ENCODE measurements at places on chromosomes 6 and 20.

DNA sequence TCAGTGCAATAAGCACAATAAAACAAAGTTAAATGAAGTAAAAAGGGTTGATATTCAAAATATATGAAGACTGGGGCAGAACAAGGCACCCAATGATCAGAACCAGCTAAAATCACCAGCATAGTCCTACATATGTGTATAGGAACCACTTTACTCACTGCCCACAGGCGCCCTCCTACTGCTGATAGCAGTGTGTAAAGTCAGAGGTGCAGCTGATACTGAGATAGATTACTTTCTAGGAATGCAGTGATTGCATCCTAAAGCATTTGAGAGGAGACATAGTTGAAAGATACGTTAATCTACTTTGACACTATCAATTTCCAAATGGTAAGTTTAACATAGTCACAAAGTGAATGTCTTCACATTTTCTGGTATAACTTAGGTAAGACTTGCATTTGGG lies 161.1 kb upstream of the MCHR2 start:
- DNase-seq = no peak

DNA sequence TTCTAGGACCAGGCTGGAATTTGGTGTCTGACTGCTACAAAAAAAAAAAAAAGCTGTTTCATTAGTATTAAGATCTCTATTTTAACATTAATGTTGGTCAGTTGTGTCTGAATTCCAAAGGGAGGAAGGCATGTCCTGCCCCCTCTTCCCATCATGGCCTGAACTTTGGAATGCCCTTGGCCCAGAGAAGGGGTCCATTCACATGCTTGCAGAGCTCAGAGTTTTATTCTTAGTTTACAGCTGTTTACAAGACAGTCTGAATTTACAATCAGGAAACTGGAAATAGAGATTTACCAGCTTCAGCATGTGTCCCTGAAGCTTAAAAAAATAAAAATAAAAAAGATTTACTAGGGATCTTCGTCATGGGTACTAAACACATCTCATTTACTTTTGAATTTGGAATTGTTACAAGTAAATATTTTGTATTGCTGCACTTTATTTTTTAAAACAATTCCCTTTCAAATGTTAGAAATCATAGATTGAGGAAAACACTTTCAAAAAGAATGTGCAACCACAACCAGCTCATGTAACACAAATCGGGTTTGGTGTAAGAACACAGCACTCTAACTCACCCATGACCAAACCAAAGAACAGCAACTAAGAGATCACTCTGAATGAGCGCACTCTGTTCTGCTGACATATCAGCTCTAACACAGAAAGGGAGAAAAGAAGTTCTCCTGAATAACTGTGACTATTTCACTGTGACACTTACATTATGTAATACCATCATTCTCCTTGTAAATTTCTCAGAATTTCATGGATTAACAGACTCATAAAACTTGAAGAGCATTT lies 6.6 kb upstream of the SERPINB6 start:
- no peak for DNase-seq

DNA sequence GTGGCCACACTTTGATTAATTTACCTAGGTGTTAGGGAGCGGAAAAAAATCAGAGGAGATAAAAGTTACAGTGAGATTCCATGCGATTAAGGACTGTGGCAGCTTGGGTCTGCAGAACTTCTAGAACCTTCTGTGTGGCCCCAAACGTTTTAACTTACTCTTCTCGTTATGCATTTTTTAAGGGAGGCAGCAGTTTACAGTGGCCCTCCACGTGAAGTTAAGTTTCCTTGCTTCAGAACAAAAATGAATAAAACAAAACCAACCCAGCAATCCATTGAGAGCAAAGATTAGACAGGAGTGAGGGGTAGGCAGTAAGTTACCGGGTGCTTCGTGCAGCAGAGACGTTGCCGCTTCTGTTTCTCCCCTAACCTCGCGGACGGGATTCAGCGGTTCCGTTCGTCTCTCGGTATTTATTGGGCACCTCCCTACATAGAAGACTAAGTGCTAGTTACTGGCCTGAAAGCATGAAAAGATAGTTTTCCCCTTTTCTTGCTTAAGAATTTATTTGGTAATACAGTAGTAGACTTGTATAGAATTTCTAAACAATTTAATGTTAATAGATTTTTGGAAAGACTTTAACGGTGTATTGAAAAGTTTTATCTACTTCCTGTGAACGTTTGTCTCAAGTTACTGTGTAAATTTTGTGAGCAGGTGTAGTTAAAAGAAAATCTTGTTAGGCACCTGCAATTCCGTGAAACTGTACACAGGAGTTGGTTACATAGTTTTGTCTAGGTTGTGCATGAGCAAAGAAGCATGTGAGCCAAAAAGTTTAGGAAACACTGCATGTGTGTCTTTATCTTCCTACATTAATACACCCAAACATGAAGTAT lies 1.1 kb downstream of the BAG2 start:
- no peak for DNase-seq

- DNase-seq = no peak
Observed at GRCh38 chr6:72712910-72713309, 91.0 kb downstream of the KCNQ5 start.

DNA sequence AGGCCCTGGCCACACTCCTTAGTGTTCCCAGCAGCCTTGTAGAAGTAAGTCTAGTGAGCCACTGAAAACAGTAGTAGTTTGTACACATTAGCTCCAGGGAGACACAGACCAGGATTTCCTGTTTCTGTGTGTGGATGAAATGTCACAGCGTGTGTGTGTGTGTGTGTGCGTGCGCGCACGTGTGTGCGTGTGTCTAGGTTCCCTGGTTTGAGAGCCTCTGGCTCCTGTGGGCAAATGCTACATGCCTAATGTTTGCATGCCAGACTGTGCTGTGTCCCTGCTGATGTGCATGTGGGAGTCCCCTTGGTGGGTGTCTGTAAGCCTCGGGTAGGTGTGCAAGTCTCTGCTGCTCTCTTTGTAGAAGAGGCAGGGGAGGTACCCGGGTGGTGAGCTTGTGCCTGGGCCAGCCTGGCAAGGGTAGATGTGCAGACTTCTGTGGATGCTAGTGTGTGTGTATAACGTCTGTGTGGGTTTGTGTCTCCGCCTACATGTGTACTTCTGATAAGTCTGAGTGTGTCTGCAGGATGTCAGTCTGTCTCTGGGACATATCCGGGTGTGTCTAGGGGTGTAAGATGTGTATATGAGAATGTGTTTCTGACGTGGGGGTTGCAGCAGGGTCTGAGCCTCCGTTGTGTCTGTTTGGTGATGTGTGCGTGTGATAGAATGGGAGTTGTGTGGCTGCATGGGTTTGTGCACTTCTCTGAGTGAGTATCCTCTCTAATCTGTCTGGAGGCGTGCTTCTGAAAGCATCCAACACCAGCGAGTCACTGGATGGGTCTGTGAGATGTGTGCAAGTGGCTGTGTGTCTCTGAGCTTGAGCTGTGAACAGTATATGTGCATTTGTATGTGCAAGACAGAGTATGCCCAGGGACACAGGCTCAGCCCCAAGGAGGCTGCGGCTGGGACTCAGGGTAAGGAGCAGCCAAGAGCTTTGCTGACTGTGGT lies 19.0 kb upstream of the TLDC2 start:
- DNase-seq = no peak

- DNase-seq = no peak
Observed at GRCh38 chr20:46695892-46696291, 6.6 kb upstream of the TP53RK start.

- no peak for DNase-seq
Observed at GRCh38 chr6:73521351-73521985, 636 bp upstream of the EEF1A1 start.

- no peak for DNase-seq
Observed at GRCh38 chr6:39816747-39817146, 24.6 kb downstream of the DAAM2 start.

- no peak for DNase-seq
Observed at GRCh38 chr6:39387785-39388184, 65.3 kb upstream of the KCNK16 start.

DNA sequence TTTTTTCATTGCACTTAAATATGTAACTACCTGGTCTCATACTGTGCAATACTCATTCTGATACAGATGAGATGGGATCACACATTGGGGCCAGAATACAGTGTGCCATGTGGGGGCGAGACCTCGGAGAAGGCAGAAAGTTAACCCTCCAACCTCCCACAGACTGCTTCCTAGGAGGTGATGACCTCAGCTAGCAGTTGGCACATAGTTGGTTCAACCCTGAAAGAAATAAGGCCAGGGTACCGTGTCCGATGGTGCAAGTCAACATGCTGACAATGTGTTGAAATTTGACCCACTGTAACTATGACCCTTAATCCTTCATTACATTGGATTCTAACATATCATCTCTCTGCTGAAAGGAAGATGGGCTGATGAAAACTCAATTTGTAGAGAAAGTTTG lies 61.9 kb downstream of the GJA10 start:
- no peak for DNase-seq

DNA sequence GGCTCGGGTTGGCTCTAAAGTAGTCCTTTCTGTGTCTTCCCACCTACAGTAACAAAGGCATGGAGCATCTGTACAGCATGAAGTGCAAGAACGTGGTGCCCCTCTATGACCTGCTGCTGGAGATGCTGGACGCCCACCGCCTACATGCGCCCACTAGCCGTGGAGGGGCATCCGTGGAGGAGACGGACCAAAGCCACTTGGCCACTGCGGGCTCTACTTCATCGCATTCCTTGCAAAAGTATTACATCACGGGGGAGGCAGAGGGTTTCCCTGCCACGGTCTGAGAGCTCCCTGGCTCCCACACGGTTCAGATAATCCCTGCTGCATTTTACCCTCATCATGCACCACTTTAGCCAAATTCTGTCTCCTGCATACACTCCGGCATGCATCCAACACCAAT lies 291.2 kb downstream of the ESR1 start:
- DNase-seq = no peak

GRCh38 chr6:104014163-104014959 lies 845.4 kb downstream of the HACE1 start:
- DNase-seq = no peak

DNA sequence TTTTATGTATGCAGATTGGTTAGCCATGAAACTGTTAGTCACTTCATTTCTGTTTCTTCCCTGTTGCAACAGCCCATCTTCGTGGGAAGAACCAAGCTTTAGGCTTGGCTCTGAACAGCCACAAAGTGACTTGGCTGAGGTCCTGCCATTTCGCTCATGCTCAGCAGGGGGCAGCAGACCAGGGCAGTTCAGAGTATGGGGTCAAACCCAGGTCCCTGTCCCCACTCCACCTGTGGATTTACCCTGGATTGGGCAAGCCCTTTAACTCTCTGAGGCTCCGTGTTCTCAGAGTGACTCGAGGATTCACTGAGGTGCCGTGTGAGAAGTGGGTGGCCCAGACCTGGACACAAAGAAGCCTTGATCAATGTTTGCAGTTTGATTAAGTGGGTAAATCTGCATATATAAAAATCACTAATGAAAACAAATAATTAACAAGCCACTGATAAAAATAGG lies 19.8 kb upstream of the MAP1LC3A start:
- peak; percentile 73 for DNase-seq

GRCh38 chr20:47717421-47717820 lies 67.9 kb downstream of the SULF2 start:
- DNase-seq = no peak

DNA sequence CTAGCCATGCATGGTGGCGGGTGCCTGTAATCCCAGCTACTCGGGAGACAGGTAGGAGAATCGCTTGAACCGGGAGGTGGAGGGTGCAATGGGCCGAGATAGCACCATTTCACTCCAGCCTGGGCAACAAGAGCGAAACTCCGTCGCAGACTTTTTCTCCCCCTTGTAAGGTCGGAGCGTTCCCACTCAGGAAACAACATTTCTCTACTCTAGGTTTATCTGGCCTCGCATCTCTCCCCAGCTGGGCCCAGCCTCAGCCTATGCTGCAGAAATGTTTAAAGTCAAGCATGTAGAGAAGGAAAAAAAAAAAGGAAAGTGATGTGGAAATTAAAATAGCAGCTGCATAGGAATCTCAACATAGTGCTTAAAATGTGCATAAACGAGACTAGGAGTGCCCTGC lies 172.3 kb downstream of the TRIM27 start:
- DNase-seq = no peak

GRCh38 chr6:31614075-31614619 lies 887 bp upstream of the AIF1 start:
- no peak for DNase-seq

DNA sequence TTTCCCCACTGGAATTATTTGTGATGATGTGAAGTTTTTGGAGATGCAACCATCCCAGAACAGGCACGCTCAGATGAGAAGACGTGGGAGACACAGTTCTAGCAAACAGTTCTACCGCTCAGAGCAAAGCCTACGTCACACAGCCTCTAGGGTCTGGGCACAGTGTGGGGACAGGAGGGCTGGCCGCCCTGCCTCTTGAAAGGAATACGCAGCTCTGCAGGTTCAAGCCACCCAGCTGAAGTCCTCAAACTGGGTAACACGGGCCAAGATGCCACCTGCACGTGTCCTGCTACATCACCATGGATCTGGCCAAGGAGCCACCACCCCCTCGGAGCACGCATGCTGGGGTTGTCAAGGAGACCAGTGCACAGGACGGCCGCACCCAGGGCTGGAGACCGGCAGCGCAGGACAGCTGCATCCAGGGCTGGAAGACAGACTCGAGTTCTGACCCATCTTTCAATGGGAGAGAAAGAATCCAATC lies 75.0 kb downstream of the NOL4L start:
- DNase-seq = no peak

GRCh38 chr6:12051861-12052368 lies 39.8 kb downstream of the HIVEP1 start:
- DNase-seq = no peak

DNA sequence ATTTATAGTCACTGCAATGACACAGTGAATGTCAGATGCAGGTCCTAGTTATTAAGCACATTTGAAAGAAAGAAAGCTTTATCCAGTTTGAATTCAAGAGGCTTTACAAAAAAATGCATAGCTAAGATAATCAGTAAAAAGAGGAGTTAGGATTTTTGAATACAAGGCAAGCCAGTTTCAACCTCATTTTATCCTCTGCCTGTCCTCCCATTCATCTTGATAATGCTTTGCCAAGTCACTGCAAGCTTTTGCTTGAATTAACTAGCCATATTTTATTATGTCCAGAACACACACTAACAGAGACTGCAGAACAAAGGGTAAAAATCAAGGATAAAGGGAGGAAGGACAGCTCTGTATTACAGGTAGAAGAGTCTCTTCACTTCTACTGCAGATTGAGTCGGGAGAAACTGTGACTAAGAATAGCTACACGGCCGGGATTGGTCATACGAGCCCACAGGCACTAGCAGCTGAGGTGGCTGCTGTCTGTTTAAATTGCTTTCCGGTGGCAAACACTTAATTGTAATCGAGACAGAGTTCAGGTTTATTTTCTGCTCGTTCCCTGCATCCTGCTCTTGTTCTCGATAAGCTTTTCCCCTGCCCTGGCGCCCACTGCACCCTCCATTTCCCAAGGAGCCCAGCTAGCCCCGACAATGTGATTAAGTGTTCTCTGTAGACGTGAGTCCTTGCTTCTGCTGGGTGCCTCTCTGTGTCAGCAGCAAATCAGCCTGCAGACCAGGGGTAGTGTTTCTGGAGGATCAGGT lies 30.5 kb upstream of the AKAP12 start:
- no peak for DNase-seq

GRCh38 chr6:35128042-35128441 lies 13.1 kb downstream of the TCP11 start:
- DNase-seq = no peak

All from SW 1271 (cell line).